ENCODE measurements at places on chromosomes 5 and 9. TPM values are rescaled to one million over a fixed set of nuclear protein-coding genes. Genes with fewer than 3 reads are reported as not detected.

ACOT12 gene
- total RNA-seq = 5.0 TPM

KIF4B gene
- total RNA-seq = 0.63 TPM

TRIM36 gene
- 120 TPM for total RNA-seq

LCN15 gene
- not detected for total RNA-seq

MYORG gene
- total RNA-seq = 6.6 TPM

NPR2 gene
- 19.4 TPM for total RNA-seq

SNCAIP gene
- total RNA-seq = 73.6 TPM

CHD1 gene
- 126 TPM for total RNA-seq

PCDHGB2 gene
- 21.9 TPM for total RNA-seq

FASTKD3 gene
- total RNA-seq = 21.3 TPM

TNFSF15 gene
- under 0.01 TPM for total RNA-seq

FCHO2 gene
- 76.7 TPM for total RNA-seq

ELP1 gene
- total RNA-seq = 68.2 TPM

SLC4A9 gene
- not detected for total RNA-seq

WDR41 gene
- total RNA-seq = 85.4 TPM

FER gene
- 94.2 TPM for total RNA-seq

HTR4 gene
- total RNA-seq = 0.31 TPM

PLEKHG4B gene
- total RNA-seq = 9.1 TPM

IRF1 gene
- total RNA-seq = 2.5 TPM

CAMK4 gene
- total RNA-seq = 141 TPM

FAM221B gene
- not detected for total RNA-seq

ALDH7A1 gene
- 64.2 TPM for total RNA-seq

CTSL gene
- total RNA-seq = 20.3 TPM

NEUROG1 gene
- total RNA-seq = 1.6 TPM

PCDHA12 gene
- total RNA-seq = 40.4 TPM

ANKRD55 gene
- total RNA-seq = 0.63 TPM

DMAC1 gene
- 24.1 TPM for total RNA-seq

TSSK1B gene
- 0.31 TPM for total RNA-seq

IFNW1 gene
- total RNA-seq = not detected

TBC1D9B gene
- total RNA-seq = 75.1 TPM

EPB41L4B gene
- 3.4 TPM for total RNA-seq

GBGT1 gene
- 6.9 TPM for total RNA-seq

IL17B gene
- not detected for total RNA-seq

PARP8 gene
- 61.3 TPM for total RNA-seq

SEC24A gene
- total RNA-seq = 32.9 TPM

AUH gene
- 52.6 TPM for total RNA-seq

NUTM2G gene
- not detected for total RNA-seq

AQP7 gene
- total RNA-seq = not detected

ZDHHC21 gene
- total RNA-seq = 62.0 TPM

N4BP3 gene
- 9.7 TPM for total RNA-seq

SHOC1 gene
- total RNA-seq = not detected

RASGRF2 gene
- total RNA-seq = 22.5 TPM

BARHL1 gene
- not detected for total RNA-seq

PALM2AKAP2 gene
- total RNA-seq = 4.4 TPM

ARID3C gene
- total RNA-seq = 0.63 TPM

Measured in parietal lobe (tissue), 2 donors.